ENCODE measurements at places on chromosomes 7 and 10.

GRCh38 chr7:74164985-74165456 is 9.1 kb upstream of the EIF4H start:
- DNase-seq = no peak

GRCh38 chr10:115125505-115125904 is 32.3 kb downstream of the ATRNL1 start:
- no peak for DNase-seq

- DNase-seq = no peak
Measured at GRCh38 chr10:70319183-70319582, 35.4 kb upstream of the NPFFR1 start.

- no peak for DNase-seq
Measured at GRCh38 chr7:123115331-123115730, 84.4 kb downstream of the SLC13A1 start.

GRCh38 chr7:143205560-143206293 is 16.1 kb upstream of the TAS2R40 start:
- no peak for DNase-seq

DNA sequence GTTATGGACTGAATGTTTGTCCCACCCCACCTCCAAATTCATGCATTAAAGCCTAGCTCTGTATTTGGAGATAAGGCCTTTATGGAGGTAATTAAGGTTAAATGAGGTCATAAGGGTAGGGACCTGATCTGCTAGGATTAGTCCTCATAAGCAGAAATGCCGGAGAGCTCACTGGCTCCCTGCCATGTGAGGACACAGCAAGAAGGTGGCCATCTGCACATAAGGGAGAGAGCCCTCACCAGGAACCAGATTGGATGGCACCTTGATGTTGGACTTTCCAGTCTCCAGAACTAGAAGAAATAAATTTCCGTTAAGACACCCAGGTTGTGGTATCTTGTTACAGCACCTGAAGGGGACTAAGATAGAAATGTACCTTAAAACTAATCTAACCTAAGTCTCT is 816.1 kb upstream of the C7orf33 start:
- DNase-seq = no peak

DNA sequence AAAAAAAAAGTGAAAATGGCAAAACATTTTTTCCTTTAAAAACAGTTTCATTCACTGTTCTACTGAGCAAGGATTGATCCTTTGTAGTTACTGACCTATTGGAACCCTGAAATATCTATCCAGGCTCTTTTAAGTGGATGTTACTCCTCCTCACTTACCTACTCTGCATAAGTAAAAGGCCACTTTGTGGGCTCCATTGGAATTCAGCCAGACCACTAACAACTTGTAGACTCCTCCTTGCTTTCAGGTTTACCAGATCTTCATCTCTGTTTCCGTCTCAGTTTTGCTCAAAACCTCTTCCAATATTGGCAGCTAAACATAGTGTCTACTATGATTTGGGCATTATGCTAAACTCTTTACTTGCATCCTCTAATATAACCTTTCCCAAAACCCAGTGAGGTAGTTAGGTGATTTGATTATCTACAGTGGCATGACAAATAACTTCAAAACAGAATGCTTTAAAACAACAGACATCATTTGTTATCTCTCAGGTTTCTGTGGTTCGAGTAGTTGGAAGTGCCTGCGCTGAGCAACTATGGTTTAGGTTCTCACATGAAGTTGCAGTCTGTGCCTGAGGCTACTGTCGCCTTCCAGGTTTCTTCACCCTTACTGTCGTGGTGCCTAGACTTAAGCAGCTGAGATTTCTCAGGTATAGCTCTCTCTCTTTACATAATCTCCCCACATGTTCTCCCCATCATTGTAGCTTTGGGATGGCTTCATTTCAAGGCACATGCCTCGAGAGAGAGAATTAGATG is 698.2 kb downstream of the REEP3 start:
- no peak for DNase-seq

All from activated T-cell treated with anti-CD3 and anti-CD28 coated beads for 4 hours (primary cell).